Activated T-cell treated with anti-CD3 and anti-CD28 coated beads for 4 hours (primary cell): ENCODE measurements at places on chromosomes 6 and 20.

DNA sequence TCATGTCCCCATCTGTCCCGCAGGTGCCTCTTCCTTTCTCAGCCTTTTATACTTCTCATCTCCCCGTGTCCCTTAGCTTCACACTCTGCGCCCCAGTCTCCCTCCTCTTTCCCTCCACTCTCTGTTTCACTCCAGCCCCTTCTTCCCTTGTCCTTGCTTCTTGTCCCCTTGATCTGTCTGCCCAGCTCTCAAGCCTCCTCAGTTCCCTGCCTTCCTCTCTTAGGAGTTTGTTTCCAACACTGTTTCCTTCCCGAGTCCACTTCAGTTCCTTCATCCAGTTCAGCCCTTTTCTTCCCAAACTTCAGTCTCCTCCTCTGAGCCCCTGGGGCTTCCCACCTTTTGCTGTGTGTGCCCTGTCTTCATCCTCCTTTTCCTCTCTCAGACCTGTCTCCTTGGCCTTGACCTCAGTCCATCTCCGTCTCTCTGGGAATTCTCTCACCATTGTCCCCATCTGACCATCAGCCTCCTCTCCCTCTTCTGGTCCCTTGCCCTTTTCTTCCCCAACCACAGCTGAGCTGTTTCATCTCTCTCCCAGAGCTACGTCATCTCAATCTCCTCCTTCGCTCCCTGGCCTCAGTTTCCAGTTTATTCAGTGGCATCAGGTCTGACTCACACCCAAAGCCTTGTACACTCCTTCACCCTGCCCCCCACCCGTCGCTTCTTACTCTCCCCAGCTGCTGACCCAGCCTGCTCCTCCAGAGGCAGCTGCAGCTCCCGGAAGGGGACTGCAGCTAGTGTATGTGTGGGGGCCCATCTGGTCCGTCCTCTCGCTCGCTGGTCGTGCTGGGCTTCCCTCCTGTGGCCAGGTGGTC lies 2.7 kb upstream of the DDR1 start:
- no peak for DNase-seq

DNA sequence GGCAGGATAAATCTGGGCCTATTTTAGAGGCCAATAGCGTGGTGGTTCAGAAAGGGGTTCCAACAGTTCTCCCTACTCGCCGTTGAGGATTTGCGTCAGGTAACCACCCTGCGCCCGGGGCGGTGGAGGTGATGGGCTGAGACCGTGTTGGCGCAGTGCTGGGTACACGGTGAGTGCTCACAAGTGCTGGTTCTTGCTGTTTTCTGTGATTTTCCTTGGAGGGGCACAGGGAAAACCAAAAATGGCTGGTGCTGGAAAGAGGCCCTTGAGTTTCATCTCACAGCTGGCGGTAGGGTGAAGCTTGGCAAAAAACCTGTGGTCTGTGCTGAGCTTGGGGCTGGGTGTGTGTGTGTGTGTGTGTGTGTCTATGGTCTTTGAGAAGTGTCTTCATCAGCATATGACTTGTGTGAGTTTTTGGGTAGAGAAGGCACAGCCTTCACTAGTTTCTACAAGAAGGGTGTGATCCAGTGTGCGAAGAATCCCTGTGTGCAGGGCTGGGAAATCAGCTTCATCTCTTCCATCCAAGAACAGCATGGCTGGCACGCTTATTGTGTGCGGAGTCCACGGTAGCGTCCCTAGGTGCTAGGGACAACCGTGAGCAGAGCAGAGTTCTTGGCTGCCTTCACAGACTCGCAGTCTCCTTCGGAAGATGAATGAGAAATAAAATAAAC lies 35.3 kb upstream of the SCRT2 start:
- DNase-seq = no peak

DNA sequence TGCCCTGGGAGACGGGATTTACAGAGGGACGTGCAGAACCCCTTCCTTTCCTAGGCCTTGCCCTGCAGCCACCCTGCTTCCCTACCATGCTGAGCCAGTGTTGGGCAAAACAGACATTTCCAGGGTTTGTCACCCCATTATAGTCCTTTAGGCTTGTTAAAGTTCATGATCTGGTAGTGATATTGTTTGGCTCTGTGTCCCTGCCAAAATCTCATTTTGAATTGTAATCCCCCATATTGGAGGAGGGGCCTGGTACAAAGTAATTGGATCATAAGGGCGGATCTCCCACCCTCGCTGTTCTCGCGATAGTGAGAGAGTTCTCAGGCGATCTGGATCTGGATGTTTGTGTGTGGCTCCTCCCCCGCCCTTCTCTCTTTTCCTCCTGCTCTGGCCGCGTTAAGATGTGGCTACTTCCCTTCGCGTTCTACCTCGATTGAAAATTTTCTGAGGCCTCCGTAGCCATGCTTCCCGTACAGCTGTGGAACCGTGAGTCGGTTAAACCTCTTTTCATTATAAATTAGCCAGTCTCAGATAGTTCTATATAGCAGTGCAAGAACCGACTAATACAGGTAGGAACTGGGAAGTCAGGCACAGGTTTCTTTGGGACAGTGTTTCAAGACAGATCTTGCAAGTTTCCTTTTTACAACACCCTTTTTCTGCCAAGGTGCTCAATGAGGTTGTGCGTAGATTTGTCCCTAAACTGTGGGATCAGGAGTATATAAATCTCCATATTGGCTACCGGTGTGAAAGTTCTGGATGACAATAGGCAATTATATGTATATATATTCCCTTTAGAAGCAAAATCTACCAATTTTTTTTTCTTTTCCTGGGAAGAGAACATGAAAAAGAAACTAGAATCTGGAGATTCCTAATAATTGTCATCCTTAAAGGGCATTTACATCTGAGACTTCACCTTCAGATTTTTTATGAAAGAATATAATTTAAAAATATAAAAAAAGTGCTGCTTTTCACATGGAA lies 152.1 kb downstream of the SAMD5 start:
- no peak for DNase-seq

- DNase-seq = no peak
Observed at GRCh38 chr6:108622641-108623298, 62.1 kb downstream of the FOXO3 start.

GRCh38 chr20:15699431-15700146 lies 873.7 kb downstream of the KIF16B start:
- no peak for DNase-seq

- no peak for DNase-seq
Observed at GRCh38 chr20:6686171-6686570, 81.3 kb upstream of the BMP2 start.

- no peak for DNase-seq
Observed at GRCh38 chr6:21359926-21360325, 233.6 kb upstream of the SOX4 start.

DNA sequence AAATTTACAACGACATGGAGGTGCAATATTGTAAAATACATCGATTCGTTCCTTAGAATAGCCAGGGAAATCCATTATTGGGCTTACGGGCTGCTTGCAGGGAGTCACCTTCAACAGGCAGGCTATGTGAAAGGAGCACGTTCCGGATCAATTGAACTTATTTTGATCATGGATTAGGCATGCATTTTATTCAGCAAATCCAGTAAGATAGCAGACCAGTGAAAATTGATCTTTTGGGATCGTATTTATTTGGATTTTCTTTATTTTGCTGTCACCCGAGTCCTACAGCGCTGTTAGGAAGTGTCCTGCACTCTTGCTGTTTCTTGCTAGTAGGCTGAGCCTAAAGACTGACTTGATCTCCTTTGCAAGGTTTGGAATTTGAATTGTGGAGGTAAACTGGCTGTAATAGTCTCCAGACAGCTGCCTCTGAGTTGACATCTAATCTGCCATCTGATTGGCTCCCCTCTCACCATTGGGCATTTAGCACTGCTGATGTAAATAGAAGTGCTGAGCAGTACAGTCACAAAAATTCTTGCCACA lies 3.0 kb downstream of the ARID1B start:
- peak; percentile 25 for DNase-seq

- DNase-seq = no peak
Observed at GRCh38 chr20:38373231-38373867, 27.1 kb downstream of the LBP start.

DNA sequence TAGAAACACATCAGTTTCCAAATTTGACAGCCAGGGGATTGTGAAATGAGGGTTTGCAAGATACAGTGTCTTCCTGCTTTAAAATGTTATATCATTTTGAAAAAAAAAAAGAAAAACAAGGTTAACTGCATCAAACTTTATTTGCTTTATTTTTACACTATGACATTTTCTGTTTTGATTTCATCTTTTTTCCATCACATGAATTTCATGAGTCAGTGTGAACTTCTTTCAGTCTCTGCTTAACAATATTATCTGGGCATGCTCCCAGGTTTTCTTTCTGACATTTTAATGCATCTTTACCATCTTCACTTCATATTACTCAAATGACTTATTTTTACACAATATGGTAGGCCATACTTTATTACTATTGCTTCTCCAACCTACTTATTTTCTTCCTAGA lies 1.9 kb downstream of the NCOA7 start:
- DNase-seq = no peak

- DNase-seq = no peak
Observed at GRCh38 chr20:48621376-48622078, 206.3 kb downstream of the PREX1 start.

- no peak for DNase-seq
Observed at GRCh38 chr6:100217225-100218012, 223.4 kb upstream of the MCHR2 start.

- no peak for DNase-seq
Observed at GRCh38 chr20:51712501-51713212, 55.5 kb downstream of the ATP9A start.

DNA sequence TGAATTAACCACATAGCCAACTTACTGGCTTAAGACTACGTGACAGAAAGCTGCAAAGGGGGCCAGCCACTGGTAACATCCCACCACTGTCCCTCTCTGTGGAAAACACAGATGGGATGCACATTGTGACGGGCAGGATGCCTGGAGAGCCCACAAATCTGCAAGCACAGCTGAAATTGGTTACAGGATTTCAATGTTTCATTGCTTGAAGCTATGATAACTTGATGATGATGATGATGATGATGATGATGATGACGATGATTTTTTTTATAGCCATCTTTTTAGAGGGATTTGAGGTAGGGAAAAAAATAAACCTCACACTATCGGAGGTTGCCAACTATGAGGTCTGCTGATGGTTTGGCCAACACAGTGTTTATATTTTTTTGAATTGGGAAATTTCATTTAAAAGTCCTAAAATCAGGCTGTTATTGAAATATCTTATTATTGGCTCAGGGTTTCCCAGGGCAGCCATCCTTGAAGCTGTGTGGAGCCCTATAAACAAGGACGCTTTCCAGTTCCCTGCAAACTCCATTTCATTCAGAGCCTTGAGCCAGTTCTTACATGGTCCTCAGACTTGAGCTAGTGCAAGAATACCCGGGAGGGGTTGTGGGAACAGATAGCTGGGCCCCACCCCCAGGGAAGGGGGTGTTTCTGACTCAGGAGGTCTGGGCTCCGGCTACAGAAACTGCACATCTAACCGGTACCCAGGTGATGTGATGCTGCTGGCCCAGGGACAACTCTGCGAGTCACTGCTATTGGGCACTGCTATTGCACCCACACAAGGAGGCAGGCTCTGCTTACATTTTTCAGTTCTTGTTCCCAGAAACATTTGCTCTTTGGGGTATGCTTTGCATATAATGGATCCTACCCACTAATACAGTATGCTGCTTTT lies 27.1 kb downstream of the BCAS1 start:
- no peak for DNase-seq

- DNase-seq = no peak
Observed at GRCh38 chr20:31260326-31260932, 3.0 kb downstream of the DEFB115 start.

GRCh38 chr6:170102038-170102437 lies 188.8 kb downstream of the DLL1 start:
- no peak for DNase-seq

DNA sequence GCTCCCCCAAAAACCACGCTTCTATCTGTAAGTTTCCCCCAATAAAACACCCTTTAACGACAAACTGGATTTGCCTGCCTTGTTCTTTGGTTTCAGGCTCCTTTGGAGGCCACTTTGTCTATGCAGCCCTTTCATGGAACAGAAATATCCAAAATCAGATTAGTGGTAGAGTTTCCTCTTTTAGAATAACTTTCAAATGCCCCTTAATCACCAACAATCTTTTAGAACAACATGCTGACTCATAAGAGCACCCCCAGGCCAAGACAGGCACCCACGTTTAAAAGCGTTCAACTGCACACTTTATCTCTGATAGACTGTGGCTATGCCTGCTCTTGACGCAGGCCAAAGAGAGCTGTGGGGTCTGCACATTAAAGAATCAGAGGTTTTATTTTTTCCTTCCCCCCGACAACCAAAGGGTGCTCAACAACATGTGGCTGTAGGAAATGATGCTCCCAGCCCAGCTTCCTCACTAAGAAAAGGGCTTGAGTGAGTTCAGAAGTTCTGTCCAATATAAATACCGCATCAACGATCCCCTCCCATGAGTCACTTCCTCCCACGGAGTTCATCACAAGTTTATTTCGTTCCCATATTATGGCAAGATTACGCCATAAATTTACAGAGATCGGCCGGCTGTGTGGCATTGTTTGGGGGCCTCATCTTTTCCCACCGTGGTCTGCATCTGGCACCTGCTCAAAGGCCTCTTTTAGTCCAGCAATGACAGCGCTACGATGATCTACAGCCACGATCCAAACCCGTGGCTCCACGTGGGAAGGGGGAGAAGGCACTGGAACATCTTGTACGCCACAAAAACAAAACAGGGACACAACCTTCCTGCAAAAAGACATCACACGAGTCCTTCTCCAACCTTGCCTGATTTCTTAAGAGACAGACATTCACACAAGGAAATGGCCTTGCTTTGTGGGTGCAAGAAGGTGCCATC lies 88.8 kb upstream of the NFATC2 start:
- DNase-seq = peak; percentile 3
